Progenitor cell of endocrine pancreas (in vitro differentiated cells): ENCODE measurements at places on chromosomes 2 and 18.

DNA sequence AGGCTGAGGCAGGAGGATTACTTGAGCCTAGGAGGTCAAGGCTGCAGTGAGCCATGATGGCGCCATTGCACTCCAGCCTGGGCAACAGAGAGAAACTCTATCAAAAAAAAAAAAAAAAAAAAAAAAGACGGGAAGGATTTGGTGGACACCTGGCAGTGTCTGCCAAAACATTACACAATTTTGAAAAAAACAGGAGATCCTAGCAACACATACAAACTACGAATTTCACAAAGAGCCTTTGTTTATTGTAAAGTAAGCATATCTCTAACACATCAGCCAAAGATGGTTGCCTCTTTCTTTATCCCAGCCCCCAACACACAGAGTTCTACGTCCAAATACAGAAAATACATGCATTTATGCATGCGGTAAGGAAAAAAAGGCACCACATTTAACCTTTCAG is 7.6 kb downstream of the GPR45 start:
- no peaks in the 10 kb centered on the region for H3K27me3 ChIP-seq
- H3K4me3 ChIP-seq: no peak overlapping the region
- DNase-seq: no peak
- no peaks in the 10 kb centered on the region for H3K4me1 ChIP-seq
- H3K36me3 ChIP-seq: peaks cover 3% of the 10 kb centered on the region

DNA sequence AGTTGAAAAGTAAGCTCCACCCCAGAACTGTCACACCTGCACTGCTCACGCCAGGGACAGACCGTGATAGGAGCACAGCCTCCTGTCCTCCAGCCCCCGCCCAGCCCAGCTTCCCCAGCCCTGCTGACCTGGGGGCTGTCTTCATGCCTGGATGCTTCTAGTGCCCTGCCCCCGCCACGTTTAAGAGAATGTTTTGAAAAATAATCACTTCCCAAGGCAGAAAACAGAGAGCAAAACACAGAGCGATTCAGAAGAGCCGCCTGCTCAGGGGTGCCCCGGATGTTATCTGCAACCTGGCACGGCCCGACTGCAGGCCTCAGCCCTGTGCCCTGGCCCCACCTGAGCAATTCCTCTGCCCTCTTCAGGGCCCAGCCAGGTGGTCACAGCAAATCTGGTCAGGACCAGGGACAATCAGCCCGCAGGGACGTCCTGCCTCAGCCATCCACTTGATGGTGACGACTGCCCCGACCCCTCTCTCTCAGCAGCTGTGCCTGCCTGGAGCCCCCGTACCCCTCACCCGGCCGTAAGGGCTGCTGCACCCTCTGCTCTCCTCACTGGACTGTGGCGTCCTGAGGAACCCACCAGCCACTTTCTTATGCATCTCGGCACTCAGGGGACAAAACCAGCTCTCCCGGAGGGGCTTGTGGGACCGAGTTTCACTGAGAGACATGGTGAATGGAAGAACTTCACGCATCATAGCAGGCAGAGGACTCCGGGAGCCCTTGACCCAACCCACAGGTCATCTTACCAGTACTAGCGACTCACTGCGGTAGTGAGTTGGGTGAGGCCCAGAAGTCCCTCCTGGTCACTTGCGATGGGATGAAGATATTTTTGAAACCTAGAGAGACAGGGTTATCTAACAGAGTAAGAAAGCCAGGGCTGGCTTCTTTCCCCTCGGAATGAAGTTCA is 30.2 kb downstream of the ADI1 start:
- H3K4me1 ChIP-seq: peaks cover 27% of the 10 kb centered on the region
- peaks cover 16% of the 10 kb centered on the region for H3K36me3 ChIP-seq
- peak overlapping the region; percentile 33 for H3K4me3 ChIP-seq
- H3K27me3 ChIP-seq: no peaks in the 10 kb centered on the region
- H3K27ac ChIP-seq: peak overlapping the region; percentile 94

GRCh38 chr18:49052891-49053644 is 102.3 kb upstream of the SMAD7 start:
- H3K36me3 ChIP-seq: peaks cover 1% of the 10 kb centered on the region
- no peaks in the 10 kb centered on the region for H3K4me1 ChIP-seq
- no peak for DNase-seq
- H3K27ac ChIP-seq: no peak overlapping the region
- H3K27me3 ChIP-seq: no peaks in the 10 kb centered on the region
- H3K4me3 ChIP-seq: no peak overlapping the region

DNA sequence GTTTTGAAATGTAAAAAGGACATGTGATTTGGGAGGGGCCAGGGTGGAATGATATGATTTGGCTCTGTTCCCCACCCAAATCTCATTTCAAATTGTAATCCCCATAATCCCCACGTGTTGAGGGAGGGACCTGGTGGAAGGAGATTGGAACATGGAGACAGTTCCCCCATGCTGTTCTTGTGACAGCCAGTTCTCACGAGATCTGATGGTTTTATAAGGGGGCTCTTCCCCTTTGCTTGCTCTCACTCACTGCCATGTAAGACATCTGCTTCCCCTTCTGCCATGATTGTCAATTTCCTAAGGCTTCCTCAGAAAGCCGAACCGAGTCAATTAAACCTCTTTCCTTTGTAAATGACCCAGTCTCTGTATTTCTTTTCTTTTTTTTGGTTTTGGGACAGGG is 39.2 kb downstream of the FECH start:
- H3K27me3 ChIP-seq: peaks cover 7% of the 10 kb centered on the region
- H3K27ac ChIP-seq: no peak overlapping the region
- H3K4me1 ChIP-seq: peaks cover 2% of the 10 kb centered on the region
- no peaks in the 10 kb centered on the region for H3K36me3 ChIP-seq
- DNase-seq: no peak

GRCh38 chr2:120206022-120206581 is 17.1 kb downstream of the TMEM185B start:
- H3K4me3 ChIP-seq: no peak overlapping the region
- H3K4me1 ChIP-seq: no peaks in the 10 kb centered on the region
- peak; percentile 32 for DNase-seq
- no peaks in the 10 kb centered on the region for H3K27me3 ChIP-seq
- no peaks in the 10 kb centered on the region for H3K36me3 ChIP-seq
- no peak overlapping the region for H3K27ac ChIP-seq

GRCh38 chr2:26674771-26675170 is 17.8 kb upstream of the KCNK3 start:
- H3K36me3 ChIP-seq: no peaks in the 10 kb centered on the region
- peaks cover 36% of the 10 kb centered on the region for H3K27me3 ChIP-seq
- H3K4me1 ChIP-seq: no peaks in the 10 kb centered on the region
- H3K27ac ChIP-seq: no peak overlapping the region

DNA sequence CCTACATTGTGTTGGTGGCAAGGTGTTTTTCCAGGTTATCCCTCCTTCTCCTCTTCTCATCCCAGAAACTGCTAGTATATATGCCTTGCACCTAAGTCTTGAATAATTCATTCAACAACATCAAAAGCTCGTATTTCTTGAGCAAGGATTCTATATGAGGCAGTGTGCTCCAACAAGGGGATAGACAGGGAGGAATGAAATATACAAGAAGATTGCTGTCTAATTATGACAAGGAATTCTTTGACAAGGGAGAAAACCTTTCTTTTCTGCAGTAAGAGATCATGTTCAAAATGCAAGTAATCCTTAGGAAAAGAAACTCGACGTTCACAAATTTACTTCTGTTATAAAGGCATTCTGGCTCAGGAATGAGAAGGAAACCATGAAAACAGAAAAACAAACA is 788.6 kb downstream of the TDRD15 start:
- no peak overlapping the region for H3K4me3 ChIP-seq
- no peak for DNase-seq
- no peaks in the 10 kb centered on the region for H3K27me3 ChIP-seq
- H3K4me1 ChIP-seq: no peaks in the 10 kb centered on the region

DNA sequence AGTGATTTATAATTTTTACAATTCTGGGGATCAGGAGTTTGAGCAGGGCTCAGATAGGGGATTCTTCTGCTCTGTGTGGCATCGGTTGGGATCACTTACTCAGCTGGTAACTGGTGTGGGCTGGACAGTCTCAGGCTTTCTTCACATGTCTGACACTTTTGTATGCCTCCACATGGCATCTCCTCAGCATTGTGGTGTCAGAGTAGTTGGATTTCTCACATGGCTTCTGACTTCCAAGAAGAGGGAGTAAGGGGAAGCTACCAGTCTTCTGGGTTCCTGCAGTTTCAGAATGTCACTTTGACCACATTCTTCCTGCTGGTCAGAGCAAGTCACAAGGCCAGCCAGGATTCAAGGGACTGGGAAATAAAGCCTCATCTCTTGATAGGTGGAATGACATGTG is 55.6 kb downstream of the NCOA1 start:
- no peaks in the 10 kb centered on the region for H3K4me1 ChIP-seq
- H3K36me3 ChIP-seq: peaks cover 38% of the 10 kb centered on the region
- no peak overlapping the region for H3K27ac ChIP-seq
- no peak overlapping the region for H3K4me3 ChIP-seq
- DNase-seq: no peak

GRCh38 chr2:154477319-154477718 is 221.2 kb upstream of the KCNJ3 start:
- no peaks in the 10 kb centered on the region for H3K27me3 ChIP-seq
- no peak for DNase-seq
- no peak overlapping the region for H3K27ac ChIP-seq
- H3K4me1 ChIP-seq: peaks cover 8% of the 10 kb centered on the region
- H3K36me3 ChIP-seq: no peaks in the 10 kb centered on the region

- peaks cover 16% of the 10 kb centered on the region for H3K36me3 ChIP-seq
- H3K27ac ChIP-seq: no peak overlapping the region
- no peak overlapping the region for H3K4me3 ChIP-seq
- H3K4me1 ChIP-seq: no peaks in the 10 kb centered on the region
- no peak for DNase-seq
- H3K27me3 ChIP-seq: no peaks in the 10 kb centered on the region
These were observed 168.7 kb upstream of the RASGRP3 start for GRCh38 chr2:33307659-33308270.

DNA sequence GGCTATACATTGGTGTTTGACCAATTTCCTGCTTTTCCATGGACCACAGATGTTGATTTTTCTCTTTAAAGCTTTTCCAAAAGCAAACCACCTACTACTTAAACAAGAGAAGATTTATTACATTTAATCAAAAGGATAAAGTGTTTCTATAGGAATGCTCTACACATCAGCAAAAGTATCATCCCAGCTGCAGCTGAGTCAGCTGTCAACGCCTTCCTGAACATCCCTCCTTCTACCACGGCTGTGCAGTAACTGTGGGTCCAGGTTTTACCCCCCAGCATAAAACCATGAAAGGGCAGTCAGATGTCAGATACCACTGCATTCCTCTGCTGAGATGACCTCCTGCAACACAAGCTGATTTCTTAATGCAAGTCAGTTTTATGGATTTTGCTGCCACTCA is 524.5 kb upstream of the MEX3C start:
- no peaks in the 10 kb centered on the region for H3K27me3 ChIP-seq
- no peaks in the 10 kb centered on the region for H3K36me3 ChIP-seq
- no peaks in the 10 kb centered on the region for H3K4me1 ChIP-seq
- no peak overlapping the region for H3K27ac ChIP-seq
- DNase-seq: no peak
- no peak overlapping the region for H3K4me3 ChIP-seq

DNA sequence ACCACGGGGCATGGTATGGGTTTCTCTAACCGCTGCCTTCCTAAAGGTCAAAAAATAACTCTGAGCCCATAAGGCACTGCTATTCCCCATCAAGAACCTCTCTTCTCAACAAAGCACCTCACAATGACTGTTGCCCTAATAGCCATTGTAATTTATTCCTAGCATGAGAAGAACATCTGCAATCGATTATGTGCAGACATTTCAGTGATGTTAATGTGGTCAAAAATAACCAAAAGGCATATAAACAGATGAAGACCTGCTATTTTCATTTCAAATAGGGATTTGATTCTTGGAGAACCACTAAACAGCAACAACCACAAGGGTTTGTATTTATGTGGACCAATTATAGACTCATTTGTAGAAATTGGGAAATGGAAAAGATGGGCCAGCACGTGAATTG is 356.6 kb downstream of the FBXO15 start:
- no peak for DNase-seq
- no peak overlapping the region for H3K27ac ChIP-seq
- H3K4me1 ChIP-seq: peaks cover 3% of the 10 kb centered on the region
- no peak overlapping the region for H3K4me3 ChIP-seq
- peaks cover 4% of the 10 kb centered on the region for H3K36me3 ChIP-seq

- H3K27ac ChIP-seq: no peak overlapping the region
- DNase-seq: no peak
- no peaks in the 10 kb centered on the region for H3K4me1 ChIP-seq
- H3K27me3 ChIP-seq: no peaks in the 10 kb centered on the region
- H3K4me3 ChIP-seq: no peak overlapping the region
- H3K36me3 ChIP-seq: no peaks in the 10 kb centered on the region
These were observed 552.0 kb downstream of the IRS1 start for GRCh38 chr2:226247289-226248275.

- no peaks in the 10 kb centered on the region for H3K36me3 ChIP-seq
- H3K27ac ChIP-seq: no peak overlapping the region
- H3K27me3 ChIP-seq: peaks cover 42% of the 10 kb centered on the region
- no peak overlapping the region for H3K4me3 ChIP-seq
These were observed 177.2 kb upstream of the RAB6C start for GRCh38 chr2:129802290-129802689.

DNA sequence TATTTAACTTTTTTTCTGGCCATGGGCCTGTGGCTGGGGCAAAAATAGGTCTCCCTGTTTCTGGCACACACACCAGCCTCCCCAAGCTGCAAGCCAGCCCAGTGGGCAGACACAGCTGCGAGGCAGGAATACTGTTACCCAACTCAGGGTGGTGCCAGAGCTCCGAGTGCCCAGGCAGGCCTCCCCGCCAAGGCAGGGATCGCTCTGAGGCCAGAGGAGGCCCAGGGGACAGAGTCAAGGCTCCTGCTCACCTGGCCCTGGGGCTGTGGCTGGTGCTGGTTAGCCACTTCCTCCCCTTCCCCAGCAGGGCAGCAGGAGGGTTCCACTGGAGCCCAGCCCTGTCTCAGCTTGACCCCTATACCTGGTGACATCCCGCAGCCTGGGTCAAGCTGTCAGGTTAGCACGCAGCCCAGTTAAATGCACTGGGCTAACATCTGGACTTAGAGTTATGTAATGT is 67.1 kb upstream of the EPAS1 start:
- peaks cover 13% of the 10 kb centered on the region for H3K4me1 ChIP-seq
- DNase-seq: no peak
- no peaks in the 10 kb centered on the region for H3K36me3 ChIP-seq
- no peak overlapping the region for H3K4me3 ChIP-seq
- H3K27ac ChIP-seq: no peak overlapping the region

GRCh38 chr2:134838143-134838620 is at the start of gene ACMSD:
TSS of gene ACMSD (plus strand) at chr2:134838616. CDS start at chr2:134838683, 67 bp downstream.
- H3K4me1 ChIP-seq: peaks cover 11% of the 10 kb centered on the region
- no peak within 1 kb of the TSS for H3K27ac ChIP-seq
- no peak for DNase-seq

GRCh38 chr2:48452108-48452507 is 77.8 kb upstream of the STON1 start:
- H3K4me1 ChIP-seq: peaks cover 29% of the 10 kb centered on the region
- no peaks in the 10 kb centered on the region for H3K27me3 ChIP-seq
- no peak for DNase-seq
